Natural killer cell (primary cell): ENCODE measurements at places on chromosomes 7 and 10.

DNA sequence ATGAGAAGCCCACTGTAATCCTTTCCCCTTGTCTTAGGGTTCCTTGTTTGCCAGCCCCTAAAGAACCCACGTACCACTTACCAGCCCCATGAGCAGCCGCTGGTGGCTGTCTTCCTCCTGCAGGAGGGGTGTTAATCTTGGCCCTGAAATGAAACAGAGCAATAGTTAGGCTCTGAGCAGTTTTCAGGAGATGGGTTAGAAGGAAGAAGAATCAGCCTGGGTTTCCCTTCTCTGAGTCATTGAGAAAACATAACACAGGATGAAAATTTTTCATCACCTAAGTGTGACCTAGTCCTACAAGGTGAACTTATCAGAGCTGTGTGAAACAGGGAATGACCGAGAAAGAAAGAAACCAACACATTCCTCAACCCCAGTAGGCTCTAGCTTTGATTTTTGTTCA lies 90.0 kb downstream of the GSAP start:
- DNase-seq = no peak

DNA sequence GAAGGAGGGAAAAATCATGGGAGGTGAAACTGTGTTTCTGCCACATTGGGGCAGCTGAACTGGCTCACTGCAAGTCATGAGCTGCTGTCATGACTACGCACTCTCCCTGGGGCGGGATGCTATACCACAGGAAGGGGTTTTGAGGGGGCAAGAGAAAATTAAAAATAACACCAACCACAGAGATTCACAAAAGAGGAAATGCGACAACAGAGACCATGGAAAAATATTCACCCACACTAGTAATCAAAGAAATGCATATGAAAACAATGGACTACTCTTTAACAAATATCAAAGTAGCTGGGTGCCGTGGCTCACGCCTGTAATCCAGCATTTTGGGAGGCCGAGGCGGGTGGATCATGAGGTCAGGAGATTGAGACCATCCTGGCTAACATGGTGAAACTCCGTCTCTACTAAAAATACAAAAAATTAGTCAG lies 65.2 kb upstream of the TM9SF3 start:
- peak; percentile 58 for DNase-seq

DNA sequence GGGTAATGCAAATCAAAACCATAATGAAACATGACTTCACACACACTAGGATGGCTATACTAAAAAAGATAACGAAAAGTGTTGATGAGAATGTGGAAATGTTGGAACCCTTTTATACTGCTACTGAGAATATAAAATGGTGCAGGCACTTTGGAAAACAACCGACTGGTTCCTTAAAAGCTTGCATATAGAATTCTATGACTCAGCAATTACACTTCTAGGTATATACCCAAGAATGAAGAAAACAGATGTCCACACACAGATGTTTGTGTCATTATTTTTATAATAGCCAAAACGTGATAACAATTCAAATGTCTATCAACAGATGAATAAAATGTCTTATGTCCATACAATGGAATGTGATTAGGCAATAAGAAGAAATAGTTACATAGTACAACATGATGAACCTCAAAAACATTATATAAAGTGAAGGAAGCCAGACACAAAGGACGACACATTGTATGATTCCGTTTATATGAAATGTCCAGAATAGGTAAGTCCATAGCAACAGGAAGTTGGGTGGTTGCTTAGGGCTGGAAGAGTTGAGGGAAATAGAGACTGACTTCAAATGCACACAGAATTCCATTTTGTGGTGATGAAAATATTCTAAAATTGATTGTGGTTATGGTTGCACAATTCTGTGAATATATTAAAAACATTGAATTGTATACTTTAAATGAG lies 148.3 kb upstream of the PHYHIPL start:
- DNase-seq = no peak

- DNase-seq = no peak
These were observed 176.3 kb downstream of the WNT2 start for GRCh38 chr7:117146511-117146910.

DNA sequence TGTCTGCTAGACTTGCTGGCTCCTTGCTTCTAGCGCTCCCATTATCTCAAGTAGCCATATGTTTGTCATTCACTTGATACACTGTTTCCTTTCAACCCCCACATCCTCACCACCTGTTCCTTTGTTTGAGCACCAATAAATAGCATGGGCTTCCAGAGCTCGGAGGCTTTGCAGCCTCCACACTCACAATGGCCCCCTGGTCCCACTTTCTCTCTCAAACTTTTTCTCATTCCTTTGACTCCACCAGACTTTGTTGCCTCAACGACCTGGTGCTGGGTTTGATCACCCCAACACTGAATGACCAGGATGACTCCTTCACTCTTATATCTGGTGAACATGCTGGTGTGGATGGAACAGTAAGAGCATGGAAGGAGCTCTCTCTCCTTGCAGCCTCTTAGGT lies 114.5 kb upstream of the TRIM24 start:
- DNase-seq = no peak

DNA sequence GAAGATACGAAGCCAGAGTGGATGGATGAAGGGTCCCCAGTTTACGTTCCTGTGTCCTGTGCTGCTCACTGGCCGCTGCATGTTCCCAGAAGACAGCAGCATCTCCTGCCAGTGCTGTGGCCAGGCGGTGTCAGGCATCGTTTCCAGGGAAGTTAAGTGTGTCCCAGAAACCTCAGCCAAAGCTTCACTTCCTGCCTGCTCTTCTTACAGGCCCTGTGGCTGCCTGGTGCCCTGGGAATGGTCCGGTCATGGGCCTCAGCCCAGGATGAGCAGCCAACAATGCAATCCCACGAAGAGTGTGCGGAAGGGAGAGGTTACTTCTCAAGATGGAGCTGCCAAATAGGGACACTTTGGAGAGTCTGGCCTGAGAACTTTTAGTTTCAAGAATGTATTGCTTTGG lies 99.7 kb upstream of the TARP start:
- no peak for DNase-seq

GRCh38 chr7:22726907-22727713 lies at the start of gene IL6:
TSS of gene IL6 (plus strand) at chr7:22727200. CDS start at chr7:22727263, 63 bp downstream.
- DNase-seq = peak; percentile 34

DNA sequence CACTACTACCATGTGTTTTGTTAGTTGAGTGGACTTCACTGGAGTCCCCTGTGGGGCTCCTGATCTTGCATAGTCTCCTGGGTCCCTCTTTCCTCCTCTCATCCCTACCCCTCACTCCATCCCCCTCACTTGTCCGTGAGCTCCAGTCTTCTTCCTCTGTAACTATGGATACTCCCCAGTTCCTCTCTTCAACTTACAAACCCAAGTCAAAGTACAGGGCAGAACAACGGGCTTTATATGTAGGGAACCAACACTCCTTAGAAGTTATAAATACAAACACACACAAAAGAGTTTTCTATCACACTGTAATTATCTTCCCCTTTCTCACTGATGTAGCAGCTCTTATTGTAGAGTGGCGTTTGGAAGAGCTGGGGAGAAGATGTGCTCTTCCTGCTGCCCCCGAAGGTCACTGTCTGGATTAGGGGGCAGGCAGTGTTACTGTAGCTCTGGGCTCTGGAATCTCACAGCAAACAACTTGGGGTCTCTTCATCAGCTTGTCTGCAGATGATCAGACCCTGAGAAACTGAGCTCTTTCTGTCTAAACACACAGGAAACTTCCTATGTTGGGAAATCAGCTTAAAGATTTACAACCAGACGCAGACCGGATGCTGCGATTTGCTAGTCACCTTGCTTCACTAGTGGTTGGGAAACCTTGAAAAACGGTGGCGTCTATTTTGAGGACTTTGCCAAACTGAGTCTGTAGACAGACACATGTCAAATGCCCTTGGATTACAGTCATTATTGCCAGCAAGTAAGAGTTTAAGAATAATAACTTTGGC lies 13.6 kb downstream of the SNX10 start:
- DNase-seq = no peak

DNA sequence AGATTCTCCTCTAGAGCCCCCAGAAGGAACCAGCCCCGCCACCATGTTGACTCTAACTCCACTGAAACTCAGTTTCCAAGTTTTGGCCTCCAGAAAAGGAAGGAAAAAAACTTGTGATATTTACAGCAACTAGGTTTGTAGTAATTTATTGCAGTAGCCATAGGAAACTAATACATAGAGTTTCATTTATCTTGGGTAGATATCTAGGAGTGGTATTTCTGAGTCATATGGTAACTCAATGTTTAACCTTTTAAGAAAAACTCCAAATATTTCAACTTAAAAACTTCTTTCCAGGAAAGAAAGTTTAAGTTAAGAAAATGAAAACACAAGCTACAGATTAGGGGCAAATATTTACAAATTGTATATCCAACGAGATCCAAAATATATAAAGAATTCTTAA lies 576.7 kb downstream of the KCNMA1 start:
- no peak for DNase-seq

DNA sequence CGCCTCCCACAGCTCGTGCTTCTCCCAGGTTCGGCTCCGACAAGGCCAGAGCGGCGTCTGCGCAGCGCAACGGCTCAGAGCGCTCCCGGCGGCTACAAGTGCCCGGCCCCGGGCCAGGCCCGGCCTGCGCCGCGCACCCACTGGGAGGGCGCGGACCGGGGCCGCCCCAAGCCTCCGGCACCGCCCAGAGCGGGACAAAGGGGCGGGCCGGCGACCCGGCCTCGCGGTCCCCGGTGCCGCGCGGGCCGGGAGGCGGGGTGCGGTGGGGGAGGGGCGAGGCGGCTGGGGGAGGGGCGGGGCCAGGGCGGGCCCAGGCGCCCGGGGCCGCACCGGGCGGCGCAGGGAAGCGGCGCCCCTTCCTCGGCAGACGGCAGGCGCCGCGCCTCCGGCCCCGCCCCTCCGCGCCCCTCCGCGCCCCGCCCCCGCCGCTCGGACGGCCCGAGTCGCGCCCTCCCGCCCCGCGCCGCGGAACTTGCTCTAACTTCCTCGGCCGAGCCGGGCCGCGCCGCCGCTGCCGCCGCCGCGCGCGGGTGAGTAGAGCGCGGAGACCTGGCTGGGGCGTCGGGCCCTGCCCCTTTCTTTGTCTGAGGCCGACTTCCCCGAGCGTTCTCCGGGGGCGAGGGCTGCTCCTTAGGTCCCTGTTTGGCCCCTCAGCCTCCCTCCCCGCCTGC lies at the start of gene TSPAN14:
TSS of gene TSPAN14 (plus strand) at position 469 of the 671 bp plus-strand sequence. CDS start 34,924 bp downstream, outside the sequence.
- peak; percentile 87 for DNase-seq

- DNase-seq = no peak
These were observed 93.1 kb downstream of the ARID5B start for GRCh38 chr10:61994405-61995219.

DNA sequence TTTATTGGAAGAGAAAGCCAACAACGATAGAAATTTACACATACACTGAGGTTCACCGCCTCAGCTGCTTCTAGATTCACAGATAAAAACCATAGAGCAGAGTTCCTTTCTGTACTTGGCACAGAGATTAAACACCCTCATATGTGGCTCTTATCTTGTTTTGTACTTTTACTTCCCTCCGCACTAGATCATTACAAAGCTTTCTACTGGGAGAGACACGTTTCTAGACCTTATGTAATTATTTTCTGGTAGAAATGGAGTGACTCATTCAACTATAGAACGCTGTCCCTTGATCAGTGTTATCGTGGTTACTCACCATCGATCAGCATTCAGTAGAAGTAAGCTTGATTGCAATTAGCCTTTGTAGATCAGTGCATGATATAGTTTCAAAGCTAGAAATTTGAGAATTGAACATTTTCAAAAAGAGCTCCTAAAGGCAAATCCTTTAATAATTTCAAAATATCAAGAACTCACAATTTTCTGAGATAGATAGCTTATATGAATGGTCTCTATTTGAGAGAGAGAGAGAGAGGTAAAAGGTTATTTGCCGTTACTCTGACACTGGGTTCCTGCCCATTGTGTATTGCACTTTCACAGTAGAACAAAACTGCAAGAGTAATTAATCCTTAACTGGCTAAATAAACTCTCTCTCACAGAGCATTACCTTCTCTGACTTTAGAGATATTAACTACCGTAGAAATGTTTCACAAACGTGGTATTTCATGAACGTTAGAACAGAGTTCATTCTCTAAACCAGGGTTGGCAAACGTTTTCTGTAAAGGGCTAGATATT lies 26.1 kb upstream of the DNAJC1 start:
- DNase-seq = peak; percentile 34

DNA sequence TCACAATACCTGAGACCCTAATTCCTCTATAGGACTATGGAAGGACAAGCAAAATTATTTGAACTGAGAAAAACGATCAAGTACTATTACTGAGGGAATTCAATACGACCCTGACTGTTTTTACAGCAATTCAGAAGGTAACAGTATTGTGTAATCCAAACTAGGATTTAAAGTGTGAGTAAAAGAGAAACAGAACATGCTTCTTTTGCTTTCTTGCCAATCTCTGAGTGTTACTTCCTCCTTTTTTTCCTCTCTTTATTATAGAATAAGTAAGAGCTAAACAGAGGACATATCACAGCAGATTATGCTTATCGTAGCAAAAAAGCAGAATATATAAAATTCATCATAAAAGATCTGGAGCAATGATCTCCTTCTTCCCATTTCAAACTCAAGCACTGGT lies 292.1 kb downstream of the THSD7A start:
- DNase-seq = no peak

GRCh38 chr7:30797176-30798040 lies 26.2 kb downstream of the MINDY4 start:
- no peak for DNase-seq

DNA sequence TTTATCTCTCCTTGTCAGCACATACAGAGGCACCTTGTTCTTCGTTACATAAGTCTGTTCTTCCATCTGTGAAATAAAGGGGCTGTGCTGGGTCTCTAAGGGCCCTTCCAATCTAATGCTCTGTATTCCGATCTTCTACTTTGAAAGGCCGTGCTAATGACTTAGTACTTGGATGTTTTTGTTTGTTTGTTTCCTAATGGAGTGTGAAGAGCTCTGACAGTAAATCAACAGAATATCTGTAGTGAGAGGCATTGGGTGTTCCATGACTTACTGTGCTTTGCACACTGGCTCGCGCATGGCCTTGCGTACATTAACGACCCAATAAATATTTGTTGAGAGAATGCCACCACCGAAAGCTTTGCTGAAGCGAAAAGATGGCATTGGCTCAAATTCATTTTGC lies 162.1 kb downstream of the CHN2 start:
- DNase-seq = no peak

GRCh38 chr7:109092268-109092667 lies 522.6 kb downstream of the DNAJB9 start:
- DNase-seq = no peak
